ENCODE measurements at places on chromosomes 2 and 18.

DNA sequence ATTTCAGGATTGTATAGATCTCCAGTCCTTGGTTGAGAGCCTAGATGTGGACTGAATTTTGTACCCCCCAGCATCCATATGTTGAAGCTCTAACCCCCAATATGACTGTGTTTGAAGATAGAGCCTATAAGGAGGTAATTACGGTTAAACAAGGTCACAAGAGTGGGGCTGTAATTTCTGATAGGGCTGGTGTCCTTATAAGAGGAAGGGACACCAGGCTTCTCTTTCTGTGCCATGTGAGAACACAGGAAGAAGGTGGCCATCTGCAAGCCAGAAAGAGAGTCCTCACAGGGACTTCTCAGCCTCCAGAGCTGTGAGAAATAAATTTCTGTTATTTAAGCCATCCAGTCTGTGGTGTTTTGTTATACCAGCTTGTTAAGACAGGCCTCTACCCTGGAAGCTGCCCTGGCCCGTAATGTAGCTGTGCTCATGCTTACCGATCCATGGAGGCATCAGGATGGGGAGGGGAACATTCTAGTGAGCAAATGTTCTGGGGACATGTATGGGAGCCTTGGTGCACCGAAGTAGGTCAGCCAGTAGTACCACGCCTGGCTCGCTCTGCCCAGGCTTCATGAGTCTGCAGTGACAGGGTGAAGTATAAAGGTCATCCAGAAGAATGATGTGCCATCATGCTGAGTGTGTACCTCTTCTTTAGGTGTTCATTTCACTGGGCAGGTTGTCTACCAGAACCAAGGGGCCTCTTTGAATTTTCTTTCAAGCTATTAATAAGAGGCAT is 16.1 kb downstream of the RASGRP3 start:
- no peak for DNase-seq

GRCh38 chr2:85066006-85066740 is 67.0 kb upstream of the TCF7L1 start:
- no peak for DNase-seq

- DNase-seq = peak; percentile 75
These were observed 35.4 kb downstream of the MYL12B start for GRCh38 chr18:3297025-3297984.

DNA sequence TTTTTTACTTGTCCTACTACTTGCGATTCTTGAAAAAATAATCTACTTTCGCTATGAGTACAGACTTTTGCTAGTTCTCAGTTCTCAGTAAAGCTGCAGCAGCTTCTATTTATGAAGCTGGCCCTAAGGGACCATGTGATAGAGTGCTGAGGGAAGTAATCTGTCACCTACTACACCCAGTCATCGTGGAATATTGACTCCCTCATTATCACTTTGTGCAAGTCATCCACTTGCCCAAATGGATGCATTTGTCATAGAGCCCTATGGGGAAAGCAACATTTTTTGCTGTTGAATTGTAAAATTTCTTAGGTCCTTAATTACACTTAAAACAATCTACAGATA is 1919.8 kb downstream of the SUCLG1 start:
- DNase-seq = no peak

- no peak for DNase-seq
These were observed 291.3 kb upstream of the FBXO11 start for GRCh38 chr2:48197618-48198017.

DNA sequence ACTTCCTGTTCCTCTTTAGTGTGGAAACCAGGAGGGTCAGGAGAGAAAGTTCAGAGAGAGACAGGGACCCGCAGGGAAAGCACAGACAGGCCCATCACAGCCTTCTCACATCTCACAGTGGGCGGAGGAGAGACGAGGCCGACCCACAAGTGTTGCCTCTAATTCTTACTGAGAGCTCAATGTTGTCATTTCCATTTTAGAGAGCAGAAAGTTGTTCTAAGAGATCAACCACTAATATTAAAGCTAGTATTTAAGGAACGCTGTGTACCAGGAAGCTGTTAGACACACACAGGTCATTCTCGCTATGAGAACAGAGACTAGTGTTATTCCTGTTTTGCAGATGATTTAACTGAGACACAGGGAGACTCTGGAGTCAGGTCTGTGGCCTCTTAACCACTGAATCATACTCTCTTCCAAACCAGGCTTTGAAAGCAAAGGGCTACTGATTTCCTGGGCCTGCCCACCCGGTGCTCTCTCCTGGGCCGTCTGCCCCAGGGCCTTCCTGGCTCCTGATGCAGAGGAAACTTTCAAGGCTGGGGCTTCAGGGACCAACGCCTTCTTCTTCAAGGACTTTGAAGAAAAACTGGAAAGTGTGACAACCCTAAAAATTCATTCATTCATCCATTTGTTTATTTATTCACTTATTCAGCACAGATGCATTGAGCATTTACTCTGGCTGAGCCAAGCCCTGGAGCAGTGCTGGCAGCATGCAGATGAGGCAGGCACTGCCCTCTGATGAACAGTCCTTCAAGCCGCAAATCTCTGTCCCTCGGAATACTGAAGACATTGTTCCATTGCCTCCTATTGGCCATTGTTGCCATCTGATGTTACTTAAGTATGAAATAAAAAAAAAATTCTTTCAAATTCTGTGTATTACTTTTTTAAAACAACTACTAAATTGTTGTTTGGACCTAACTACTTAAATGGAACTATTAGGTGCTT is 37.2 kb upstream of the BIN1 start:
- DNase-seq = no peak

All from K562 (cell line).